Activated CD4-positive, alpha-beta T cell treated with anti-CD3 and anti-CD28 coated beads, Interleukin-2, amount 10 ng/mL, durations not matched to agents 24 days and 14 days (primary cell): ENCODE measurements at places on chromosomes 11 and 22. TPM values are rescaled to one million over a fixed set of nuclear protein-coding genes. Genes with fewer than 3 reads are reported as not detected.

The PHLDA2 gene
- total RNA-seq, result 25.5 and 26.7 TPM in 2 replicates

GRCh38 chr11:19241260-19242178 lies 774 bp upstream of the E2F8 start:
- DNase-seq, result peak; percentile 88

The C22orf15 gene
- total RNA-seq, result 0.16 and 0.19 TPM in 2 replicates

GRCh38 chr11:8099291-8099899 lies 18.4 kb downstream of the TUB start:
- peak; percentile 91 for DNase-seq

DNA sequence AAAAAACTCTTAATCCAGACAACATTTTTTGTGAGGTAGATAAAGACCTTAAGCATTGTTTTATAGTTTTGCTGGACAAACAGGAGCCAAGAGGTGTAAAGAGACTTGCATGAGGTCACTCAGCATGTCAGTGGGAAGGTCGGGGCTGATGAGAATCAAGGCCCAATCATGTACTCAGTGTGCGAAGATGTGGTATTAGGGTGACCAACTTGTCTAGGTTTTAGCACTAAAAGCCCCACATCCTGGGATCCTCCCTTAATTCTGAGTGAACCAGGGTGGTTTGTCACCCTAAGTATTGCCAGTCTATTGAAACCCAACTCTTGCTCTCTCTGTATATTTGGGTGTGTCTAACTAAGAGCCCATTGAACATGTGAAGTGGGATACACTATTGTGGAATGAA lies 19.5 kb upstream of the SORL1-AS1 start:
- no peak for DNase-seq

DNA sequence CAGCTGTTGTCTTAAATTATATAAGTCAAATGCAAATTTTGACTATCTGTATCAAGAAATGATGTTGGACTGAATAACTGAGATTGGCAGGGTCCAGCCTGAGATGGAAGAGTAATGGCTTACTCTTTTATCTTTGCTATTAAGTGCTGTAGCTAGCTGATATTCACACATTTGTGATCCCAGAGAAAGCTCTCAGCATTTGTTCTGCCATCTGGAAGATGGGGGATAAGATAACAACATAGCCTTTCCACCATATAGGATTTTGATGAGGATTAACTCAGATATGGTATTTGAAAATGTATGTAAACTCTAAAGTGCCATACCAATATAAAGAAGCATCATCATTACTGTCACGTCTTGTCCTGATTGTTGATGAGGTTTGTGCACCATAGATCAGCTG lies 1063.2 kb upstream of the TENM4 start:
- DNase-seq, result no peak

GRCh38 chr22:17846326-17846992 lies 72.2 kb upstream of the BID start:
- DNase-seq, result no peak

The FAT3 gene
- not detected in 2 replicates for total RNA-seq
